ENCODE measurements at places on chromosomes 13 and 19.

DNA sequence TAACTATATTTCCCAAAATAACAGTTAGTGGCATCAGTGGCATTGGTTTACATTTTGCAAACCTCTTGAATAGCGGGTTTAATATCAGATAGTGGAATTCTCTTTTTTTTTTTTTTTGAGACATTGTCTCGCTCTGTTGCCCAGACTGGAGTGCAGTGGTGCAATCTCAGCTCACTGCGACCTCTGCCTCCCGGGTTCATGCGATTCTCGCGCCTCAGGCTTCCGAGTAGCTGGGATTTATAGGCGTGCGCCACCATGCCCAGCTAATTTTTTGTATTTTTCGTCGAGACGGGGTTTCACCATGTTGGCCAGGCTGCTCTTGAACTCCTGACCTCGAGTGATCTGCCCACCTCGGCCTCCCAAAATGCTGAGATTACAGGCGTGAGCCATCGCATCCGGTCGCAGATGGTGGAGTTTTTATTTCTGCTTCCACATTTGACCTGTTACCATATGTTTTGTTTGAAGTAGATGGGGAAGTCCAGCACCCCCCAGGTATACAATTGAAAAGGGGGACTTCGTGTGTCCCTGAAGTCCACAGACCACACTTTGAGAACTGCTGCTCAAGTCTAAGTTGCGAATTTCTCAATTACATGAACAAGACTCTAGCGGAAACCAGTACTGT, 40.5 kb upstream of the XPO4 start:
- DNase-seq: no peak

GRCh38 chr19:48355365-48355954, 8.3 kb downstream of the TMEM143 start:
- no peak for DNase-seq

GRCh38 chr19:30393046-30393445, 20.9 kb downstream of the ZNF536 start:
- DNase-seq: no peak

GRCh38 chr13:59721926-59722910, 441.5 kb downstream of the DIAPH3 start:
- no peak for DNase-seq

DNA sequence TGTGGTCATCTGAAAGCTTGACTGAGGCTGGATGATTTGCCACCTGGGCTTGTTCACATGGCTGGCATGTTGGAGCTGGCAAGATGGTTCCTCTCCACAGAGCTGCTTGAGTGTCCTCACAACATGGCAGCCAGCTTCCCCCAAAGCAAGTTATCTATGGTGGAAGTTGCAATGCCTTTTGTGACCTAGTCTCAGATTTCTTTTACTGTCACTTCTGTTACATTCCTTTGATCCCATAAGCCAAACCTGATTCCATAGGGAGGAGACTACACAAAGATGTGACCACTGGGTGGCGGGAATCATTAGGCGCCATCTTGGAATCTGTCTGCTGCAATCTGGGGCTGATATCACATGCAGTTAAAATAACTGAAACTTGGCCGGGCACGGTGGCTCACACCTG, 17.5 kb upstream of the LMTK3 start:
- DNase-seq: no peak

- DNase-seq: no peak
Measured at GRCh38 chr13:112854321-112854720, 114.7 kb upstream of the MCF2L start.

DNA sequence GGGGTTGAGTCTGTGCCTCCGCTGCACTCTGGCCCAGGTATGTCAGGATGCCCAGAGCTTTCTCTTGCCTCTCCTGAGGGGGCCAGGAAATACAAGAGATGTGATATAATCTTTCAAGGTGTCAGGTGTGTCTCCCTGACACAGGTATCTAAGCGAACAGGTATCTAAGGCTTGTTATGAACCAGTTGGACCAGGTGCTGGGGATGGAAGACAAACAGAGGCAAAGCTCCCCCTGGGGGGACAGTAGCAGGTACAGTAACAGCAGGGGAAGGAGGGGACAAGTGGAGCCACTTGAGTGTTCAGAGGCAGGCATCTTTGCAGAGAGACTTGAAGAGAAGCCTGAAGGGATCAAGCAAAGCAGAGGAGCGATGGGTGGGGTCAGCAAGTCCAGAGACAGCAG, 2.6 kb downstream of the LENG1 start:
- no peak for DNase-seq

DNA sequence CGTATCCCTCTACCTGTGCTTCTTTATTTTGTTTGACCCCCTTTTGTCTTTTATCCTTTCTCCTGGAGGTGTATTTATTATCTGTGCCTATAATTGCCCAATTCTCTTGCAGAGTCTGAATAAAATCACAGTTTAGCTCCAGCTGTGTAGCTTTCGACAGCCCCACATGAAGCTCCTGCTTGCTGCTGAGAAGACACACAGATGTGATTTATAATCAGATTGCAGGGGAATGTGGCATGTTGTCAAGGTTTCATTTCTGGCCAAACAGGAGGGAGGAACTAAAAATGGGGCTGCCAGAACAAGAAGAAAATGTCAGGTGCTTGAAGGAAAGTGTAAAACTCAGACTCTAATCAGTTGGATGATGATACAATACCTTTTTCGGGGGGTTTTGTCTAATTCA, 22.7 kb downstream of the CCNA1 start:
- DNase-seq: no peak

- no peak for DNase-seq
Measured at GRCh38 chr13:19663416-19663979, 30.0 kb downstream of the MPHOSPH8 start.

- DNase-seq: no peak
Measured at GRCh38 chr19:14542711-14543328, 13.4 kb downstream of the TECR start.

DNA sequence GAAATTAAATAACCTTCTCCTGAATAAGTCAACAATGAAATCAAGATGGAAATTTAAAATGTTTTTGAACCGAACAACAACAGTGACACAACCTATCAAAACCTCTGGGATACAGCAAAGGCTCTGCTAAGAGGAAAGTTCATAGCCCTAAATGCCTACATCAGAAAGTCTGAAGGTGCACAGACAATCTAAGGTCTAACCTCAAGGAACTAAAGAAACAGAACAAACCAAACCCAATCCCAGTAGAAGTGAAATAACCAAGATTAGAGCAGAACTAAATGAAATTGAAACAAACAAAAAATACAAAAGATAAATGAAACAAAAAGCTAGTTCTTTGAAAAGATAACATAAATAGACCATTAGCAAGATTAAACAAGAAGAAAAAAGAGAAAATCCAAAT, 9.0 kb downstream of the UGGT2 start:
- no peak for DNase-seq

DNA sequence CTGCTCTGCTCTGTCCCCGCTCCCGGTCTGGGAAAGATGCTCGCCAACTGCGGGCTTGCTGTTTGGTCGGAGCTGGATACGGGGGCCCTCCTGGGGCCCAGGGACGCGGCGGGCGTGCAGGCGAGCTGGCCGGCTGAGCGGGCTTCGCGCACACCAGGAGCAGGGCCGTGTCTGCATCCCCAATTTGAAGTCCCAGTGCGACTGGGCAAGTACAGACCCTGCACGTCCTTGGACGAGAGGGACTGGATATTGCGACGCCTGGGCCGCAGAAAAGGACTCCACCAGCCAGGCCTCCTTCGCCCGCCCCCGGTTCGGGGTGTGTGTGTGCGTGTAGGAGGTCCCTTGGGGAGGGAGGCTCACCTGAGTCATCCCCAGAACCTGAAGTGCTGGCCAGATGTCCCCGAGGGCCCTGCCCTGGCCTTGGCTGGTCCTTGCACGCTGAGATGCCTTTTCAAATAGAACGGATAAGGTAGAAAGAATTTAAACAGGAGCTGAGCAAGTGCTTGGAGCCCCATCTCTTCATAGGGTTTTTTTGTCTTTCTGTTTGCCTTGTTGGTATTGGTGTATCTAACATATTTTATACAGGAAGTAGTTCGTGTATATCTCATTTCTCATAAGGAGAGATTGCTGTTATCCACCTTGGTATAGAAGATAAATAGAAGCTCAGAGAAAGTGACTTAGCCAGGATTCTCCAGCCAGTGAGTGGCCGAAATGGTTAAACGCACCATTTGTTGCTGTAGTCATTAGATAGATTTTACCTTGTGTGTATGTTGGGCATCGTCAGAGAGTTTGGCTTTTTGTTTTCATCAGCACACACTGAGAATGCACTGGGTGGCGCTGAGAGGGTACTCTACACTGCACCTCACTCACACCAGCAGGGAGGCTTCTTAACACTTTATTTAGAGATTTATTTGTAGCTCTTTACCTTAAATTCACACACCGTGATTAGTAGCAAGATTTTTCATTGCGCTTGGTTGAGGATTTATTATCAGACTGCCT, 1.1 kb downstream of the NAXD start:
- peak; percentile 30 for DNase-seq

DNA sequence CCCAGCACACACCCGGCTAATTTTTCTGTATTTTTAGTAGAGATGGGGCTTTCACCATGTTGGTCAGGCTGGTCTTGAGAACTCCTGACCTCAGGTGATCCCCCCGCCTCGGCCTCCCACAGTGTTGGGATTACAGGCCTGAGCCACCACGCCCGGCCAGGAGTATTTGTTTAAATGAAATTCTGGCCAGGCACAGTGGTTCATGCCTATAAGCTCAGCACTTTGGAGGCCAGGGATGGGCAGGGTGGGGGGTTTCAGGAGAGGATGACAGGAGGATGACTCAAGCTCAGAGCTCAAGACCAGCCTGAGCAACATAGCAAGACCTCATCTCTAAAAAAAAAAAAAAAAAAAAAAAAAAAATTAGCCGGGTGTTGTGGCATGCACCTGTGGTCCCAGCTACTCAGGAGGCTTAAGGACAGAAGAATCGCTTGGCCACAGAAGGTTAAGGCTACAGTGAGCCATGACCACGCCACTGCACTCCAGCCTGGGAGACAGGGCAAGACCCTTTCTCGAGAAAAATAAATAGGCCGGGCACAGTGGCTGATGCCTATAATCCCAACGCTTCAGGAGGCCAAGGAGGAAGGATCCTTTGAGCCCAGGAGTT, 8.2 kb upstream of the DHDH start:
- DNase-seq: no peak
